Camera-type eye (tissue), 1 donor: ENCODE measurements at places on chromosomes 16 and 17. TPM values are rescaled to one million over a fixed set of nuclear protein-coding genes. Genes with fewer than 3 reads are reported as not detected.

Gene CD300C
- total RNA-seq: not detected

Gene RPS2
- total RNA-seq: 801 TPM

Gene B4GALNT2
- not detected for total RNA-seq

Gene UBFD1
- total RNA-seq: 157 TPM

Gene MT1G
- total RNA-seq: not detected

Gene CPNE2
- total RNA-seq: 21.4 TPM

Gene PDE6G
- total RNA-seq: 6.4 TPM

Gene UBE2O
- total RNA-seq: 51.3 TPM

Gene PYDC1
- not detected for total RNA-seq

Gene FN3KRP
- 51.3 TPM for total RNA-seq
